ENCODE measurements at places on chromosomes 2 and 18.

DNA sequence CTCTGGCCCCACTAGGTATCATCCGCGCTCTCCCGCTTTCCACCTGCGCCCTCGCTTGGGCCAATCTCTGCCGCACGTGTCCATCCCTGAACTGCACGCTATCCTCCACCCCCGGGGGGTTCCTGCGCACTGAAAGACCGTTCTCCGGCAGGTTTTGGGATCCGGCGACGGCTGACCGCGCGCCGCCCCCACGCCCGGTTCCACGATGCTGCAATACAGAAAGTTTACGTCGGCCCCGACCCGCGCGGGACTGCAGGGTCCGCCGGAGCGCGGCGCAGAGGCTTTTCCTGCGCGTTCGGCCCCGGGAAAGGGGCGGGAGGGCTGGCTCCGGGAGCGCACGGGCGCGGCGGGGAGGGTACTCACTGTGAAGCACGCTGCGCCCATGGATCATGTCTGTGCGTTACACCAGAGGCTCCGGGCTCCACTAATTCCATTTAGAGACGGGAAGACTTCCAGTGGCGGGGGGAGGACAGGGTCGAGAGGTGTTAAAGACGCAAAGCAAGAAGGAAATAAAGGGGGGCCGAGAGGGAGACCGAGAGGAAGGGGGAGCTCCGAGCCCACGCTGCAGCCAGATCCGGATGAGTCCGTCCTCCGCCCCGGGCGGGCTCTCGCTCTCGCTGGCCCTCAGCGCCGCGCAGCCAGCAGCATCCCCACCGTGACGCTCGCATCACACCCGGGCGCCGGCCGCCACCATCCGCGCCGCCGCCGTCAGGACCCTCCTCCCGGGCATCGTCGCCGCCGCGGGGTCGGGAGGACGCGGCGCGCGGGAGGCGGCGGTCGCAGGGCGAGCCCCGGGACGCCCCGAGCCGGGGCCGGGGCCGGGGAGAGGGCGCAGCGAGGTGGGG, 664 bp downstream of the NETO1 start:
- DNase-seq: no peak

GRCh38 chr2:69061525-69061924, 48.5 kb downstream of the ANTXR1 start:
- no peak for DNase-seq

DNA sequence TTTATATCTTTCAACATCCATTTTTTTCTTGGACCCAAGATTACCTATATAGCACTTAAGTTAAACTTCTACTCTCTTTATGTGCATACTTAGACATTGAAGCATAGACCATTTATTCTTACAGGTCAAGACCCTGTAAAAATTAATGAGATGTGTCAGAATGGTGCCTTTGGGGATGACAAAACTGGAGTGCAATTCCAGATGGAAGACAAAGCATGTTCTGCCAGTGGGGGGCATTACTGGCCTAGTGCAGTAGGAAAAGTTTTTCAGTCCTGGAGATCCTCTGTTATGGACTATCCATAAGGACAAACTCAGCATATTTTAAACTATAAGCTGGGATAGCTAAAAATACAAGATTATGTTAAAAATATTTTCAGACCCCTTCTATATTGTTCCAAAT, 57.8 kb upstream of the MMADHC start:
- no peak for DNase-seq

DNA sequence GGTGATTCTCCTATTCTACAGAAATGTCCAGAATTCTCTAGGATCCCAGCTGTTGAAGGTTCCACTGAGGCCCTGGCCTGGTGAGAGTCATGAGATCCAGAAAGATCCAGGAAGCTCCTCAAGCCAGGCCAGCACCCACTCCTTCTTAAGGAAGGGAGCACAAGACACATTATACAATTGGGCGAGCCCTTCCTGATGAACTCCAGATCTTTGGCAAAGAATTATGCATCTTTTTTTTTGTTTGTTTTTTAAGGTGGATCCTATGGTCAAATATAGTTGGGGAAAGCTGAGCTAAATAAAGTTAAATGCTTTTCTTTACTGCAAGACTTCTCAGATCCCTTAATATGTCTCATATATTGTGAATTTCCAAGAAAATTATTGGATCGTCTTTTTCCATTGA, 37.0 kb upstream of the LOXHD1 start:
- DNase-seq: no peak

GRCh38 chr2:18915227-18915626, 325.9 kb upstream of the NT5C1B start:
- DNase-seq: no peak

DNA sequence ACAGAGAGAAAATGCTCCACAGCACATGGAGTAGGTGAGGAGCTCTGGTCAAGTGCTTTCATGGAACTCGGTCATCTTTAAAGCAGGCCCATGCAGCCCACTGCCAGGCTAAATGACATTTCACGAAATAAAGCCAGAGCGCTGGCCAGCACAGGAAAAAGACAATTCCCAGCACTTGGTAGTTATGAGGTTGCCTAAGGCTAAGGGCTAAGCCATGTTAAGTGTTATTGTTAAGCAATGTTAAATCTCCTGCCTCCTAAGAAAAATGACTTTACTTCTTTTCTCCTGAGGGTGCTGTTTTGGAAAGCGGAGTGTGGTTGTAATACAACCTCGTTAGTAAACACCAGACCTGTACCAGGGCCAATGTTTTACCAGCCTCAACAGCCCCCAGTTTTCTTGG, 125.9 kb upstream of the NRP2 start:
- no peak for DNase-seq

- no peak for DNase-seq
These were observed 53.4 kb downstream of the ATIC start for GRCh38 chr2:215365184-215365658.

GRCh38 chr2:235055891-235056516, 104.2 kb downstream of the SH3BP4 start:
- no peak for DNase-seq

DNA sequence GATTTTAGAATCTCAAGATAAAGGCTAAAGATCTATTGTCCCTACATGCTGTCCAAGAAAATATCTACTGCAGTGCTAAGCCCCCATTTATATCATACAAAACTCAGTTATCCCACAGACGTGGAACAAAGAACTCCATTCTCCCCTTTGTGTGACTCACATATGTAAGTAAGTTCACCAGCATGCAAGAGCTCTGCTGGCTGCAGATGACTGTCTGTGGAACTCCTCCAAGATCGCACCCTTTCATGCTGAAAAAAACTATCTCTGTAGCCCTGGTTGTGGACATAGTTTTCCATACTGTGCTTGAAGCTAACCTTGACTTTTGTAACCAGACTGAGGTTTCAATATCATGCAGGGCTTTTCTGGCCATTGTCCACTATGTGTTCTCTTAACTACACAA, 207.1 kb downstream of the ZNF521 start:
- no peak for DNase-seq

DNA sequence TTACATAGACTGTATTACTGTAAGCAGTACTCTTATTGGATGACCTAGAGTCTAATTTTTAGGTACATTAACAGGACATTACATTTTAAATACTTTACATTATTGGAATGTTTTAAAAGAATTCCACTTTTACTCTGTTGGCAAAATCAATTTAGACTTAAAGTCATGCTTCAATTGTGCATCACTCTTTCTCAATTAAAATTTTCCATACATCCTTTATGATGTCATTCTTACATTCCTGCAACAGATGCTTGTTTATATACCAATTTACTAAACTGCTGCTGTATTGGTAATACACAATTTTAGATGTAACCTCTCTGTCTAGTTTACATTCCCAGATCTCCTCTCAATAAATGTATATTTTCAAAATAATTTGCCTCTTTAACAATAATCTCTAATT, 440.1 kb downstream of the ZEB2 start:
- no peak for DNase-seq

DNA sequence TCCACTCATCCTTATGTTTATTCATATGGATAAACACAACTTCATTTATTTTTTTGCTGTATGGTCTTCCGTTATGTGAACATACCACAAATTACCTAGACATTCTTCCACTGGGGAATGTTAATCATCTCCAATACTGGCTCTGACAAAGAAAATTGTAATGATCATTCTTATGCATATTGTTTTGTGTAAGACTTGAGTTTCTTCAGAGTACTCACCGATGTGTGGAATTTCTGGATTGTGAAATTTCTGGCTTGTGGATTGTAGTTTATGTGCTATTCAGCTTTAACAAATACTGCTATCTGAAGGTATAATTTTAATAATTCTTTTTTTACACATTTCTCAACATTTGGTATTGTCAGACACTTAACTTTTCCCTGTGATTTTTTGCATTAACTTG, 212.2 kb upstream of the THUMPD2 start:
- DNase-seq: no peak

GRCh38 chr18:77366720-77367641, 117.3 kb downstream of the GALR1 start:
- DNase-seq: no peak

- no peak for DNase-seq
These were observed 156.6 kb downstream of the DOK6 start for GRCh38 chr18:69557282-69557681.

GRCh38 chr2:177332992-177333388, 59.6 kb upstream of the AGPS start:
- no peak for DNase-seq

GRCh38 chr2:235472443-235472842, 21.4 kb upstream of the AGAP1 start:
- DNase-seq: no peak

DNA sequence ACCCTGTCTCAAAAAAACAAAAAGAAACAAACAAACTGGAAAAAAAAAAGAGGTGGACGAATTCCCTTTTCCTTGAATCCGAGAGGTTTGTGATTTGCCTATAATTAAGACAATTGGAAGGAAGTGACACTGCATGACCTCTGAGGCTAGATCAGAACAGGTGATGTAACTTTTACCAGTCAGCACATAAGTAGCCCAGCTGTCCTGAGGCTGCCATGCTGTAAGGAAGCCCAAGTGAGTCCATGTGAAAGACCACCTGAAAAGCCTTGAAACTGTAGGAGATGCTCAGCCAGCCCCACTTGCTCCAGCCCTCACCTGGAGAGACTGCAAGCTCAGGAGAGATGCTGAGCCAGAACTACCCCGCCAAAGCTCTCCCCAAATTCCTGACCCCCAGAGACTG, 166.8 kb downstream of the TGIF1 start:
- no peak for DNase-seq

GRCh38 chr2:119242276-119243119, 18.9 kb downstream of the STEAP3 start:
- DNase-seq: no peak

DNA sequence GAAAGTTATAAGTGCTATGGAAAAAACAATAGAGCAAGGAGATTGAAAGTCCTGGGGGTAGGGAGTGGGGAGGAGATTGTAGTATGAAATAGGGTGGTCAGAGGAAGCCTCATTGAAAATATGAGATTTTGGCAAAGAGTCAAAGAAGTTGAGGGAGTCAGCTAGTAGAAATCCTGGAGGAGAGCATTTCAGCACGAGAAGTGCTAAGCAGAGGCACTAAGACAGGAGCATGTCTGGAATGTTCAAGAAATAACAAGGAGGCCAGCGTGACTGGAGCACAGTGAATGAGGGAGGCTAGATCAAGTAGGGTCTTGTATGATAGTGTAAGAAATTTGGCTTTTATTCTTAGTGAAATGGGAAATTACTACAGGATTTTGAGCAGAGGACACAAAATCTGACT, 2.1 kb upstream of the TSPYL6 start:
- no peak for DNase-seq

- no peak for DNase-seq
These were observed 74.6 kb downstream of the DCDC2C start for GRCh38 chr2:3777966-3778365.

- no peak for DNase-seq
These were observed 21.0 kb upstream of the PAX3 start for GRCh38 chr2:222319586-222320435.

- DNase-seq: no peak
These were observed 733.7 kb upstream of the POU3F3 start for GRCh38 chr2:104120171-104120570.

DNA sequence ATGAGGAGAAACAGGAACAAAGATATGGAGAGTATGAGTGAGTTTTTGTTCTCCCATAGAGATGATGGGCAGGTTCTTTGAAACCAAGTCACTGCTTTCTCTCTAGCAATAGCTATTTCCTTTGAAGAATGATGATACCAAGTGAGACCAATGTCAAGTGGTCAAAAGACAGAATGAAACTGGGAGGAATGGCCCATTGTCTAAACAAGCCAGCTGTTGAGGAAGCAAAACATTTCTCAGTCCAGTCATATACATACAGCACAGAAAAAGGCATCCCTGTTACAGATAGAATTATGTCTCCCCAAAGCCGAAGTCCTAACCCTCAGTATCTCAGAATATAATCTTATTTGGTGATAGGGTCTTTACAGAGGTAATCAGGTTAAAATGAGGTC, 66.1 kb upstream of the EPC2 start:
- no peak for DNase-seq

GRCh38 chr18:59085126-59085794, 54.4 kb upstream of the SEC11C start:
- DNase-seq: no peak

DNA sequence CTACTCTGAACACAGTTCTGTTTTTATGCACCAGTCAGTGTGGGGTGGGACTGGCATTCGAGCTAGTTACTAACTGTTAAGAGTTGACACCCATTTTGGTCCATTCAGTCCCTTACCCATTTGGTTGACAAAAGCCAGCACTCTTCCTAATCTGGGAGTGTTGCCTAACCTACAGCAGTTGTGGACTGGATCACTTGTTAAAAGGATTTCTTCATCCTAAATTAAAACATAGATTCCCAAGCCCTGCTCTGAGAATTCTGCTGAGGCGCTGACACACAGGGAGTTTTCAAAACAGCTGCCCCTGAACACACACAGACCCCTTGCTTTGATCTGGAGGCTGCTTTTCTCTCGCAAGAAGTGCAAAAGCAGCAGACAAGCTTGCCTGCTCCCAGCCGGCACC, 6.4 kb downstream of the TIMM21 start:
- DNase-seq: no peak

DNA sequence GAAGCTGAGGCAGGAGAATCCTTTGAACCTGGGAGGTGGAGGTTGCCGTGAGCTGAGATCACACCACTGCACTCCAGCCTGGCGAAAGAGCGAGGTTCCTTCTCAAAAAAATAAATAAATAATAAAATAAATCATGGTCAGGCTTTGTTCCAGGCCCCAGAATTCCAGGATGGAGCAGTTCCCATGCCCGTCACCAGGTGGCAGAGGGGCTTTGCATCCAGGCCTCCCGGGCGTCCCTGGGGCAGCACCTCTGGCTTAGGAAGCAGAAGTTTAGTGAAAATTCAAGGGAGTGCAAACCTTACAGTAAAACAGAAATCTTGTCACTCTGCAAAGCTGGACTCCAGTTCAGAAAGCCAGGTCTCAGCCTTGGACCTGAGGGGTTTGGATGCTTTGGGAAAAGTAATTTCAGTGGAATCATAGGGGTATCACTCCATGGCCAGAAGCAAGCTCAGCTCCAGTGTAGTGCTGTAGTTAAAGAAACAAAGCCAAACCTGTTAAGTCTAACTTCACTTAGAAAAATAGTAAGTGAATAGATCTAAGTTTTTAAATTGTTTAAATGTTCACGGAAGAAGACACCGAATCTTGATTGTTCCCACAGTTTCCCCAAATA, 512.7 kb downstream of the CMPK2 start:
- no peak for DNase-seq

- no peak for DNase-seq
These were observed 473.7 kb upstream of the SALL3 start for GRCh38 chr18:78505851-78506461.

Data from GM12864 (cell line).